ENCODE measurements at places on chromosomes 4 and X.

DNA sequence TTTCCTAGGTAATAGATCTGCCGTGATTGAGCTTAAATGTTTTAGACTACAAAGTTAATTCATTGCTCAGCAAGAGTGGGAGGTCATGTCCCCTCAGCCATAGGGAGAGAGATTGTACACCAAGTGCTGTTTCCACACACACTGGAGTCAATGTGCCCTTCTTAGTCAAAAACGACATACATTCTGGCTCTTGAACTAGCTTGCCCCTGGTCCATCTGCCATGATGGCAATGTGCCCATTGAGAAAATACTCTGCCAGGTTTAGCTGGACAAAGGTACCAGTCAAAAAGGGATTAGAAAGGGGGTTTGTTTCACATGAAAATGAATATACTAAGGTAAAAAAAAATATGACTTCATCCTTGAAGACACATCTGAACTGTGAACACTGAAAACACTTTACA, 377.1 kb upstream of the ADGRL3 start:
- no peak for DNase-seq

DNA sequence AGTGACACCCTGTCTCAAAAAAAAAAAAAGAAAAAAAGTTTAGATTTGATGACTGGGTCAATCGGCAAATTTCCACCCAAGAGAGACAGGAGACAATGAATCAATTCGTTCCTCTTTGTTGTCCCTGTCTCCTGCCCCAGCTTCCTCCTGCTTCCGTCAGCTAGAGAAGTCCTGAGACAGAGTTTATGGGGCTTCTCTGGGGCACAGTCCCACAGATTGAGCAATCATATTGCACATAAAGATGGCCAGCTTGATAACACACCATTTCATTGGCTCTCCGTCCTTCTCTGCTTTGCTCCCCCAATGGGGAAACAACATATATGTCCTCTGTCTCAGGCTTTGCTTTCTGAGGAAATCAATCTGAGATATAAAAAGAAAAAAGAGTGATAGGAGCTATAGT, 78.4 kb upstream of the FUNDC1 start:
- no peak for DNase-seq

DNA sequence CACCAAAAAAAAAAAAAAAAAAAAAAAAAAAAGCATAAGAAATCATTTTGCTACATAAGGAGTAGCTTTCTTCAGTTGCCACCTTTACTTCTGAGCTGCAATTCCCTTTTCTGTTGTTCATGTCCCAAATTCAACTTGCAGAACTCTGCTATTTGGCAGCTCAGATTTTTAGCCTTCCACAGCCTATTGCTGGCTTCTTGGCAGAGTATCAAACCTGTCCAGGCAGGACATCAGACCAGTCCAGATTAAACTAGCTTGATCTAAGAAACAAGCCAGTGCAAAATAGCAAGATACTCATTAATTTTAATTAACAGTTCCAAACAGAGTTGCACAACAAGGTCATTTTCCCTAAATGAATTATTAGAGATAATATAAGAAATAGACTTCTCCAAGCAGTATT, 123.6 kb upstream of the NR3C2 start:
- DNase-seq = no peak

- no peak for DNase-seq
Measured at GRCh38 chr4:124590480-124590879, 122.1 kb downstream of the ANKRD50 start.

DNA sequence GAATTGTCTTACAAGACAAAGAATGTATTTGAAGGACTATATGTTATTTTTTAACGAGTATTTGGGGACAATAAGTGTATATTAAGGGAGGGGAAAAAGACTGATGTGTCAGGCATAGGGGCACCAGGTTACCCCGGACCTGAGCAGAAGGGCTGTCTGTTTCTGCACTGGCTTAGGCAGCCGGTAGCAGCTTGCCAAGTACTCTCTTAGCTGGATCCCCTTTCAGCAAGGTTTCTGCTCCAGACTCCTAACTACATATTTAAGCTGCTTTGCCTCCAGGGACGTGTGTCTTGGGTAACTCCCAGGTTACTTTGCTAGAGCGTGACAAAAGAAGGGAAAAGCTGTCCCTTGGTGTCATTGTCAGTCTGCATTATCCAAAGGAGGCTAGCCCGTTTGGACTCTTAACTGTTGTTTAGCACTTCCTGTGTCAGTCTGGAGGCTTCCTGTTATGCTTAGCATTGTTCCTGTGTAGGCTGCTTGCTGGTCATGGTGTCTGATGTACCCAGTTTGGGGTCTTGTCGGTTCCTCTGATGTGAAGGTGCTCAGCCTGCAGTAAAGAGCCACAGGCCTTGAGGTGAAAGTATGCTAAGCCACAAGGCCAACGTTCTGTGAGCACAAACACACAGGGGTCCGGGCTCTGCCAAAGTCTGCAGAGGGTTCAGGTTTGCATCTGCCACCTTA, 11.6 kb downstream of the CXCR3 start:
- no peak for DNase-seq

- peak; percentile 36 for DNase-seq
Measured at GRCh38 chrX:118254611-118255010, 91.3 kb upstream of the WDR44 start.

- no peak for DNase-seq
Measured at GRCh38 chrX:144275367-144275766, 391.5 kb downstream of the UBE2NL start.
